ENCODE measurements at places on chromosomes 1 and 21. TPM values are rescaled to one million over a fixed set of nuclear protein-coding genes. Genes with fewer than 3 reads are reported as not detected.

MLLT11 gene
- 42.8 TPM for total RNA-seq

GRCh38 chr1:219427989-219428388, 184.9 kb downstream of the ZC3H11B start:
- no peak overlapping the region for H3K27ac ChIP-seq
- no peaks in the 10 kb centered on the region for H3K27me3 ChIP-seq
- no peak for DNase-seq
- no peak overlapping the region for H3K4me3 ChIP-seq

KIAA0040 gene
- total RNA-seq = 0.75 TPM

GRCh38 chr1:15011661-15012060, 141.9 kb upstream of the TMEM51 start:
- H3K4me1 ChIP-seq = peaks cover 17% of the 10 kb centered on the region
- no peaks in the 10 kb centered on the region for H3K27me3 ChIP-seq
- no peak for DNase-seq
- H3K4me3 ChIP-seq = no peak overlapping the region
- no peaks in the 10 kb centered on the region for H3K36me3 ChIP-seq
- no peak overlapping the region for H3K27ac ChIP-seq

DNA sequence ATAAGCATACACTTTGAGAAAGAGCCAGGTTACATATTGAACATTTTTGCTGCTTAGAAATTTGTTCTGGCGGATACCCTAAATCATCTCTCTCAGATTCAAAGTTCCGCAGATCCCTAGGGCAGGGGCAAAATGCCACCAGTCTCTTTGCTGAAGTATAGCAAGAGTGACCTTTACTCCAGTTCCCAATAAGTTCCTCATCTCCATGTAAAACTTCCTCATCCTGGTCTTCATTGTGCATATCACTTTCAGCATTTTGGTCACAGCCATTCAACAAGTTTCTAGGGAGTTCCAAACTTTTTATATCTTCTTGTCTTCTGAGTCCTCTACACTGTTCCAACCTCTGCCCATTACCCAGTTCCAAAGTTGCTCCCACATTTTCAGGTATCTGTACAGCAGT, 23.3 kb upstream of the LYPD8 start:
- no peak overlapping the region for H3K27ac ChIP-seq
- no peaks in the 10 kb centered on the region for H3K27me3 ChIP-seq
- H3K4me3 ChIP-seq = no peak overlapping the region
- DNase-seq = no peak
- H3K4me1 ChIP-seq = no peaks in the 10 kb centered on the region
- H3K36me3 ChIP-seq = no peaks in the 10 kb centered on the region

GFI1 gene
- total RNA-seq = 0.15 TPM

- no peak overlapping the region for H3K4me3 ChIP-seq
- peaks cover 8% of the 10 kb centered on the region for H3K4me1 ChIP-seq
- peaks cover 3% of the 10 kb centered on the region for H3K36me3 ChIP-seq
- H3K27me3 ChIP-seq = no peaks in the 10 kb centered on the region
- no peak for DNase-seq
- H3K27ac ChIP-seq = no peak overlapping the region
Observed at GRCh38 chr1:118692143-118692542, 296.0 kb downstream of the TBX15 start.

Data from chondrocyte (in vitro differentiated cells).